ENCODE measurements at places on chromosomes 2 and 18.

GRCh38 chr2:210792000-210792399 lies 235.6 kb downstream of the CPS1 start:
- no peak for DNase-seq

GRCh38 chr2:156164091-156164720 lies 168.3 kb downstream of the NR4A2 start:
- DNase-seq: no peak

GRCh38 chr2:77021161-77021560 lies 501.0 kb downstream of the LRRTM4 start:
- no peak for DNase-seq

- no peak for DNase-seq
Observed at GRCh38 chr2:169640104-169640503, 54.1 kb downstream of the CFAP210 start.

- peak; percentile 74 for DNase-seq
Observed at GRCh38 chr2:9813312-9814128, 29.8 kb upstream of the TAF1B start.

DNA sequence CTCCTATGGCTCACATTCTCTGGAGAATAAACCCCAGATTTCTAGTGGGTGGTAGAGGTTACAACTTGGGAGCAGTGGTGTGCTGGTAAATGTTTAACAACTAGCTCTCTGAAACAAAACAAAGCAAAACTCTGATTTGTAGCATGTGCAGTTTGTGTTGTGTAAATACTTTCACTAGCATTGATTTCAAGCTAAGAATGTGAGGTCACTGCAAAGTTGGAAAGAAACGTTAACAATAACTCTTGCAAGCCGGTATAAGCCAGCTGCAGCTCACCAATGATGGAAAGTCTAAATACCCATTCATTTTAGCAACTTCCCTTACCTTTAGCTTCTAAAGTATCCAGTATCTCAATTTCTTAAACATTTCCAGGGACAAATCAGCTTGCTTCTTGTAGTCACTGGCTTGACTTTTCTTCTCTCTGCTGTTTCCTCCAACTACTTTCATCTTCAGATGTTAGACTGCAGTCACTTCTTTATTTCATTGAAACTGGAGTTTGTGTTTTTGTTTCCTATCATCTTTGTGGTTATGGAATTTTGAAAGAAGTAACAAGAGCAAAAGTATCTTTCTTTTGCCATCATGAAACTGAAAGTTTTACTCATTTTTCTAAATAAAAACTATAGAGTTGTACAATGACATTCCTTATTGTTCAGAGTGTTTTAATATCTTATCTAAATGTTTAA lies 140.2 kb downstream of the PLCL1 start:
- DNase-seq: no peak

Measured in ovary (tissue), 10 donors.